ENCODE measurements at places on chromosomes 7 and 10. TPM values are rescaled to one million over a fixed set of nuclear protein-coding genes. Genes with fewer than 3 reads are reported as not detected.

MNX1 gene
- not detected for total RNA-seq

CFAP46 gene
- not detected for total RNA-seq

CYP3A5 gene
- total RNA-seq: 80.3 TPM

CH25H gene
- total RNA-seq: 0.74 TPM

SORCS1 gene
- total RNA-seq: 5.9 TPM

VSTM2A gene
- total RNA-seq: 0.98 TPM

MRLN gene
- total RNA-seq: not detected

SLC16A12 gene
- total RNA-seq: 3.7 TPM

R3HCC1L gene
- 12.3 TPM for total RNA-seq

TMEM60 gene
- 13.5 TPM for total RNA-seq

PTF1A gene
- total RNA-seq: not detected

MYPN gene
- total RNA-seq: not detected

NUTM2D gene
- total RNA-seq: 3.7 TPM

C10orf53 gene
- total RNA-seq: not detected

CC2D2B gene
- total RNA-seq: 2.5 TPM

SMKR1 gene
- not detected for total RNA-seq

SFRP5 gene
- 1.7 TPM for total RNA-seq

SERPINE1 gene
- 14.7 TPM for total RNA-seq

CFAP58 gene
- 0.49 TPM for total RNA-seq
